Heart left ventricle (tissue), 16 donors: ENCODE measurements at places on chromosomes 1 and 21. TPM values are rescaled to one million over a fixed set of nuclear protein-coding genes. Genes with fewer than 3 reads are reported as not detected.

DNA sequence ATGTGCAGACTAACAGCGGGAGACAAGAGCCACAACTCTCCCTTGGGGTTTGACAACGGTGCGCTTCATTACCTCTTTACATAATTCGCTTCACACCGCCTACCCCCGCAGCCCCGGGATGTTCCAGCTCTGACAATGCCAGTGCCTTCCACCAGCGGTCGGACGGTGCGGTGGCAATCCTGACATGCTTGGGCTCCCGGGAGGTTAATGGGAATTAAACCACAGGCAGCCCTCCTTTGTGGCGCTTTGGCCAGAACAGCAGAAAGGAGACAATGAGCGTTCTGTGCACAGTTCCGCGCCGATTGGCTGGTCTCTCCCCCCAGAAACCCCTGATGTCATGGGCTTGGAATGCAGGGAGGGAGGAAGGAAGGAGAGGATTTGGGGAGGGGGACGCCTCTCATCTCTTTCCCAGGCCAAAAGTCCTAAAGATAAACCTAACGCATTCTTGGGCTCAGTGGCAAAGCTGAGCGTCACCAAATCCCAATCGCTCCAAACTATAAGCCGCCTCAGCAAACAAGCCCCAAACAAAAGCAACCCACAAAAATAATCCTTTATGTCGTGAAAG is 1.3 kb downstream of the CNN3 start:
- DNase-seq = peak; percentile 87

DNA sequence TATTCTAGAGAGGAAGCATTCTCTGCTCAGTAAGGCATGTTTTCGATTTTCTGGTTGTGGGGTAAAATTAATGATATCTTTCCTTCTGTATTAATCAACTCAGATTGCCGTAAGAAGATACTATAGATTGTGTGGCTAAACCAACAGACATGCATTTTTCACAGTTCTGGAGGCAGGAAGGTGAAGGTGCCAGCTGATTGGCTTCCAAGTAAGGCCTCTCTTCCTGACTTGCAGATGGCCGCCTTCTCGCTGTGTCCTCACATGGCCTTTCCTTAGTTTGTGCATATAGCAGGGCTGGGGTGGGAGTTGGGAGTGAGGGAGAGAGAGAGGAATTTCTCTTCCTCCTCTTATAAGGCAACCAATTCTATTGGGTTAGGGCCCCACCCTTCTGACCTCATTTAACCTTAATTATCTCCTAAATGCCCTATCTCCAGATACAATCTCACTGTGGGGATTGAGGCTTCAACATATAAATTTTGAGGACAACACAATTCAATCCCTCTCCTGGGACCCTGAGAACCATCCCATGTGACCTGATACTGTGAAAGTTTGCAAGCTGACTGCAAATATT is 52.3 kb upstream of the MRPS6 start:
- no peak for DNase-seq

DNA sequence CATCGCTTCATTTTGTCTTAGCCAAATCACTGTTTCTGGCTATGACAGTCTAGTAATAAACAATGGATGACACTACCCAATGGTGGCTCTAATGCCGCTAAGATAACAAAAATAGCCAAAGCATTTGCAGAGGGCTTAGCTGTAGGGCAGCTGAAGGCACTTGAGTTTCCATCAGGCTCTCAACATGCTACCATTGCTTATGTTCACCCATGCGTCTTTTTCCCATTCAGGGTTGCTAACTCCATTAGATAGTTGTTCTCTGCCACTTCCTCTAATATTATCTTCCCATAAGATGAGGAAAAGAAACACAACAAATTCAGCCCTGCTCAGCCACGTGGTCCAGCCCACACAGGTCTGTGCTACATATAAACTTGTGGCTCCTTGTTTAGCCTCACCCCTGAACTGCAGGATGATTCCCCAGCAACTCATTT is 159.6 kb downstream of the TOMM20 start:
- DNase-seq = no peak

DNA sequence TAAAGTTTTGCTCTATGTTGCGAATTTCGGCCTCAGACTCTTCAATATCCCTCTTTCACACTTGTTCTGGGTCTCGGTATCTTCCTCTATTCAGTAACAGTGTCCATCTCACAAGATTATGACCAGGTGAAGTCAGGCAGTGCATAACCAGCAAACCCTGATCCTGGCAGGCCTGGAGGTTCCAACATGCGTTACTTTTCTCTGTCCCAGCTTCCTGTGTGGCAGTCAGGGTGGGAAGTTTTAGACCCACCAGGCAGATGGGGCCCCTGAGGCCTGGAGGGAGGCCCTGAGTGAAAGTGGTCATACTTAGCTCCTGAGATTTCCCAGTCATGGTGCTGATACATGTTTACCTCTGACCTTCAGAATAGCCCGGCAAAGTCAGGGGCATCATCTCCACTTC is 5.1 kb downstream of the TMEM61 start:
- DNase-seq = no peak

DNA sequence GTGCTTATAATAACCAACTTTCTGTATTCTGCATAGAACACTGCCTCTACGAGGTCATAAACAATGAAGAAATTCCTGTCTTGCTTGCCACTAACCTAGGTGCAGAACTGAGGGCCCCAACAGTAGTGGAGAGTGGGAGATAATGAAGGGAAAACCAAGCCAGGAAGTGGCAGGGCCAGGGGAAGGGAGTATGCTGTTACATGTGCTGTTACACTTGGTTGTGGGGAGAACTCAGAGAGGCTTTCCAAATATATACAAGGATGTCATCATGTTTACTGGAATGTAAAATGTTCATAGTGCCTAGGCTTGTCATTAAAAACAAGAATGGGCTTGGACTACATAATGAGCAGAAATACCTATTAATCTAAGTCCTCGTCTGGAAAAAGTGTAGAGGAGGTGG is 31.1 kb downstream of the NHLH2 start:
- DNase-seq = no peak

HES2 gene
- total RNA-seq = not detected

DNA sequence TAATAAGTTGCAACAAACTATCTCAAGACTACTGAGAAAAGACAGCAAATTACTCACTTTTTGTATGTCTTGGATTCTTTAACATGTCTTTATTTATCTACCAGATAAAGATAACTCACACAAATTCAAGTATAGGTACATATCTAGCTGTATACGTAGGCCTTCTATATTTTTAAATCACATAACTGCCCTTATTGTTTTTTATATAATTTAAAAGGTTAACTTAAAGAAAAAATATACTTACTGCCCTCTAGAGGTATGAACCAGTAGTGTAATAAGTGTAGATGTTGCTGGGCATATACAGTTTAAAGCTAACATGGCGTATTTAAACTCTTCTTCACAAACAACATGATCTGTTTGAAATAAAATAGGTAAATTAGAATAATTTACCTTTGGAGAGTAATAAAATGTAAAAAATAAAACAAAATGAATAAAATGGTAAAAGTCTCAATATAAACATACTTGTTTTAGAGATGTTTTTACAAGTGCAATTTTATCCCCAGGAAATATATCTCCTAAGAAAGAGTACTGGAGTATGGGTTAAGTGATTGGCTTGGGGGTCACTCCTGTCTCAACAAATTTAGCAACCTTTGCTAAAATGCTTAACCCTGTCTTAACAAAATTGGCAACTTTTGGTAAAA is 235.2 kb downstream of the KCNT2 start:
- no peak for DNase-seq

GRCh38 chr1:3785045-3785444 is 11.3 kb downstream of the LRRC47 start:
- DNase-seq = peak; percentile 74

GRCh38 chr1:170856455-170856854 is 78.9 kb upstream of the MROH9 start:
- DNase-seq = no peak

- DNase-seq = no peak
Measured at GRCh38 chr1:30920827-30921226, 12.3 kb upstream of the SDC3 start.

DNA sequence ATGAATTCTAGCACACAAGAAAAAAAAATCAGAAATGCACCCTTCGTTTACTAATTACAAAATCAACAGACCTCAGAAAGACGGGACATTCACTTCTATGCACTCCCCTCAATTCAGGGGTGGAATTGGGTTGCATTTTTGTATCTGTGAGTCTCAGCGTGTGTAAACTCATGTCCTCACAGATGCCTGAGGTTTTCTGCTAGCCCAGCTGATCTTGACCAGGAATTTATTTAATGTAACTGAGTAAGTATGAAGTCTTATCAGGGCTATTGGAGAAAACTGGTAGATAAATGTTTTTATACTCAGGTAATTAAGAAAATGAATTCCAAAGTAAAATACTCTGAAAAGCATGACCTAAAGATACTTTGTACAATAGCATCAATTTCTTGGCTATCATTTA is 167.7 kb downstream of the RUNX1 start:
- no peak for DNase-seq

OR2T33 gene
- not detected for total RNA-seq

DNA sequence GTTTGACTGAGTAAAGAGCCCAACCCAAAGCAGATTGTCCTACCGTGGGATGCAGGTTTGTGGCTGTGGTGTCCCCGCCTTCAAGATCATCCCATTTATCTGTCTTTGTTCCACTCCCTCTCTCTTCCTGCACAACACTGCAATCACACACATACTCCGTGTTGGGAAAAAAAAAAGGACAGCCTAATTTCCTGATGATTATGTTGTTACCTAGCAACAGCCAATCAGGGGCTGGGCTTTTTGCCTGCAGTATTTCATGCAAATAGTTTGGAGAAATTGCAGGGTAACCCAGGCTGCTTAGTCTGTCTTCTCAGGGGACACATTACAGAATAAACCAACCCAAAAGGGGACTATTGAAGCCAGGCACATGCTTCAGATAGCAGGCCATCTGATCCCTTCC is 38.3 kb downstream of the PHC2 start:
- no peak for DNase-seq

- no peak for DNase-seq
Measured at GRCh38 chr1:90718411-90719329, 1.6 kb upstream of the BARHL2 start.

DNA sequence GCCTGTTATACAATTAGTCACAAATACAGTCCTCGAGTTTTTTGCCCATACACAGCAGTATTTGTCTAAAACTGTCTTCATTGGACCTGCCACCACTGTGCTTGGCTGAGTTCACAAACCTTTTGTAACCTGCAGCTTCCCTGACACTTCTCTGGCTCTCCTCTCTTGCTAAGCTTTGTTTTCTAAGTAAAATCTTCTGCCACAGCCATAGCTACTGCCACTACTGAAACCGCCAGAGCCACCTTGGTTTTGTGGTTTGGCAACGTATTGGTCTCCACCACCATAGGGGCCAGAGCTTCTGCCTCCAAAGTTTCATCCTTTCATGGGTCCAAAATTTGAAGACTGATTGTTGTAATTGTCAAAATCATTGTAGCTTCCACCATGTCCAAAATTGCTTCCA is 668.2 kb upstream of the BRINP3 start:
- DNase-seq = no peak

DNA sequence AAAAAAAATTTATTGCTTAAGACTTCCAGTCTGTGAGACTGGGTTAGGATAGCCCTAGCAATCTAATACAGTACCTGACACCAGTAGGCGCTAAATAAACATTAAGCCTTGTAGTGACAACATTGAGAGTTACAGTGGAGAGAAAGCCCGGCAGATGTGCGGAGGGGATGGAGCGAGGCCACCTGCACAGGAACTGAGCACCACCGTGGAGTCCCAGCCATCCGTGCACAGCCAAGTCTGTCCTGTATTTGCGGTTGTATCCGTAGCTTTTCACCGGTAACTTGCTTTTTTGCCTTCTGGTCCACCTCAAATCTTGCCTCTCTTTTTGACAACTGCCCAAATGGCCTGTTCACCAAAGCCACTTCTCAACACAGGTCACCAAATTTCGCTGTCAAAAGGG is 260.1 kb downstream of the GPATCH2 start:
- no peak for DNase-seq

DNA sequence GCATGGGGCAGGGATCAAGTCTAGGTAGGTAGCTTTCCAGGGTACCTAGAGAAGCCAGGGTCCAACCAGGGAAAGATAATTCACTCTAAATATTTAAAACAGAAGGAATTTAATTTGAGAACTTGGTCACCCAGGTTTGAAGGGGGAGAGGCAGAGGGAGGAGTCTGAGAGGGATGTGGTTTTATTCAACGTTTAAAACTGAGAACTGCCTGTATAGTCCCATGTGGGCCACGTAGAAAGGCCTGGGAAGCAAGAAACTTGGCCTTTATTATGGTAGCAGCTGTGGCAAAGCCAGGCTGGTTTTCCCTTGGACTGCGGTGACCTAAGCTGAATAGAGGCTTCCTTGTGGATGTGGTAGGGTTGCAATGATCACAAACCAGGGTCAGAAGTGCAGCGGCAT is 42.0 kb upstream of the DUSP10 start:
- DNase-seq = no peak

DNA sequence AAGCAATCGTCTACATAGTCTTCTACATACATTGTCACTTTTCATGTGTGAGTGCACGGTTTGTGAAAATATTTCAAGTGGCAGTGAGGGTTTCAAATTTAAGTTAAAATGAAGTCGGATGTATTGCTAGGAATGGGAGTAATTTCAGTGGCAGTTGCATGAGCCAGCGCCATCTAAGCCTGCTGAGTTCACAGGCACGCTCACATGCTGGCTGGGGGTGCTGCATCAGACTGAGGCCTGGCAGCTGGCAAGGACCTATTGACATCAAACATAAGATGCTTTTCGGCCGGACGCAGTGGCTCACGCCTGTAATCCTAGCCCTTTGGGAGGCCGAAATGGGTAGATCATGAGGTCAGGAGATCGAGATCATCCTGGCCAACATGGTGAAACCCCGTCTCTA is 80.7 kb downstream of the UBE4B start:
- DNase-seq = no peak

GRCh38 chr1:225480825-225481434 is 53.1 kb upstream of the LBR start:
- no peak for DNase-seq

- DNase-seq = no peak
Measured at GRCh38 chr1:188317894-188318293, 1489.1 kb downstream of the PLA2G4A start.

- no peak for DNase-seq
Measured at GRCh38 chr1:227362039-227362438, 43.7 kb upstream of the CDC42BPA start.

PLEKHO1 gene
- 152 TPM for total RNA-seq

GFI1 gene
- total RNA-seq = 0.93 TPM

DNA sequence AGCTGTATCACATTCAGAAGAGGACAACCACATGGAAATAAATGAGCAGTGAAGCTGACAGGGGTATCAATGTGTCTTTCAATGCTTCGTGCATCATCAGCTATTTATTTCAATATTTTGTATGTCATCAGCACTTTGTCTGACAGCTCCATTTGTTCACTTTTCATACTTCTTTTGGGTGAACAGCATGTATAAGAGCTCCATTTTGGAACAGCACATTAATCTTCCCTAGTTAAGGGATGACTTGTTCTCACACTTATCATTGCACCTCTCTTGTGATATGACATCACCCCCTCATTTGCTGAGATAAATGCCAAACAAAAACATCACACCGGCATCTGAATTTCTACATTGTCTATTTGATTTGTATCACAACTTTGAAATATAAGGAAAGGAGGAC is 190.6 kb upstream of the SAMSN1 start:
- no peak for DNase-seq
